SK-N-SH (cell line): ENCODE measurements at places on chromosomes 11 and 22. TPM values are rescaled to one million over a fixed set of nuclear protein-coding genes. Genes with fewer than 3 reads are reported as not detected.
A peak's percentile ranks its signal among the peaks of the same experiment; 100 is the strongest.

GRCh38 chr11:1081601-1082311 is 7.1 kb downstream of the MUC2 start:
- H3K4me3 ChIP-seq: no peak overlapping the region
- no peak for DNase-seq
- H3K4me1 ChIP-seq: no peaks in the 10 kb centered on the region
- H3K27ac ChIP-seq: no peak overlapping the region
- H3K36me3 ChIP-seq: no peaks in the 10 kb centered on the region

DNA sequence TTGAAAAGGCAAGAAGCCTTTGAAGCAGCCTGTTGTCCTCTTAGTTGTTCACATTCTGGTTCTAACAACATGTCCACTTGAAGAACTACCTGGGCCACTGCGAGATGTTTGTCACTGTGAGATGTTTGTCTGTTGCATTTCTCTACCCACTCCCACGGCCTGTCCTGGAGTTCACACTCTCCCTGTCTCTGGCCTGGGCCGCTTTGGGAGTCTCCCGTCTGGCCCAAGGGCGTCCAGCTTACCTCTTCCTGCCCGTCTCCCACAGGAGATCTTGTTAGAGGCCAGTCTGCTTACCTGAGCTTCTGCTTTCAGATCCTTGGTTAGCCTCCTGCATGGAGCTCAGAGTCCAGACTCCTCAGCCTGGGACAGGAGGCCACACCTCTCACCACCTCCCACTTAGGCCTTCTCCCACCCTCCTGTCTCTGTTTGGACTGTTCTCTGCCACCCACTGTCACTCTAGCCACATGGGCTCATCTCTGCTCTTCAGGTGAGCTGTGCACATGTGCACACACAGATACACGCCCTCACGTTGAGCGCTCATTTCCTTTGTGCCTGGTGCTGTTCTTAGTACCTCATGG is 66.0 kb downstream of the TBC1D22A start:
- peak; percentile 3 for DNase-seq
- H3K27ac ChIP-seq: peak overlapping the region; percentile 95
- no peak overlapping the region for H3K4me3 ChIP-seq
- no peaks in the 10 kb centered on the region for H3K27me3 ChIP-seq

GRCh38 chr11:16811136-16812020 is 72.9 kb downstream of the C11orf58 start:
- no peaks in the 10 kb centered on the region for H3K36me3 ChIP-seq
- H3K4me1 ChIP-seq: 0 out of 2 replicates have a peak, but pooled peaks cover 8% of the 10 kb centered on the region
- no peak overlapping the region for H3K4me3 ChIP-seq
- H3K27me3 ChIP-seq: no peaks in the 10 kb centered on the region
- no peak overlapping the region for H3K27ac ChIP-seq
- DNase-seq: no peak

- DNase-seq: no peak
- H3K4me1 ChIP-seq: peaks cover 5% of the 10 kb centered on the region; the same call in 1 of the 2 replicates
- no peaks in the 10 kb centered on the region for H3K27me3 ChIP-seq
- no peak overlapping the region for H3K4me3 ChIP-seq
- no peaks in the 10 kb centered on the region for H3K36me3 ChIP-seq
Observed at GRCh38 chr11:76621868-76622267, 48.7 kb downstream of the LRRC32 start.

DNA sequence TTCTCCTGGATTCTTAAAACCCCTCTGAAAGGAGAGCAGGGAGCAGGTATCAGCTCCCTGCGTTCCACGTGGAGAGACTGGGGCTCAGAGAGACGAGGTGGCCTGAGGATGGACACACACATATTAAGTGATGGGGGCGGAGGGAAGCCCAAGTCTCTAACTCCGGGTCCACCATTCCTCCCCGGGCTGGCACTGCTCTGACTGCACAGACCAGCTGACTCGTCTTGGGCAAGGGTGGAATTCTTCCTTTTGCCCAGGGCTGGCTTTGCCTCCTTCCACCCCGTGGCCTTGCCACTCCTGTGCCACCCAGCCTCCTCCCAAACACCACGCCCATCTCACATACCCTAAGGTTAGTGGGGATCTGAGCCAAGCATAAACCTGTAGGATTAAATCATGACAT is 65.0 kb downstream of the BUD13 start:
- no peaks in the 10 kb centered on the region for H3K27me3 ChIP-seq
- no peaks in the 10 kb centered on the region for H3K4me1 ChIP-seq
- H3K36me3 ChIP-seq: no peaks in the 10 kb centered on the region
- DNase-seq: no peak
- H3K27ac ChIP-seq: no peak overlapping the region

- H3K27me3 ChIP-seq: no peaks in the 10 kb centered on the region
Observed at GRCh38 chr11:123122852-123123251, 60.9 kb upstream of the HSPA8 start.

DNA sequence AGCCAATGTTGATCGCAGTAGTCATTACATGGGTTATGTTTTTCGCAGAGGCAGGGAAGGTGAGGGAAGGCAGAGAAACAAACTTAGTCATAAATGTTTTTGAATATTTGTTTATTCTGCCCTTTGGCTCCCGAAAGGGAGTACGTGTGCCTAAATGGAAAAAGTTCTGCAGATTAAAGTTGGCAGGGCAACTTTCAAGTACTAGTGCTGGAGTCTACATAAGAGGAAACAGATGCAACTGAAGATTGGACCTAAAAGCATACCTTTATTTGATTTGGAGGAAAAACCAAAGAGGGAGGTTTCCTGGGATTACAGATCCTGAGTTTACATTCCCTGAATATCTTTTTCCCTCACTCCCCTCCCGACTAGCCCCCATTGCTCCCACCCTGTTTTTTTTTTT is 5.7 kb downstream of the HSD17B12 start:
- no peak overlapping the region for H3K4me3 ChIP-seq
- peaks cover 19% of the 10 kb centered on the region; the same call in 1 of the 2 replicates for H3K4me1 ChIP-seq
- no peaks in the 10 kb centered on the region for H3K27me3 ChIP-seq
- H3K27ac ChIP-seq: no peak overlapping the region
- H3K36me3 ChIP-seq: 0 out of 2 replicates have a peak, but pooled peaks cover 10% of the 10 kb centered on the region
- no peak for DNase-seq

SCO2 gene
- polyA plus RNA-seq: 3.2 and 4.0 TPM in 2 replicates

RNF141 gene
- 6.9 and 10.3 TPM in 2 replicates for polyA plus RNA-seq

EXPH5 gene
- polyA plus RNA-seq: 0.03 and 0.05 TPM in 2 replicates

SHANK2 gene
- under 0.01 and 0.03 TPM in 2 replicates for polyA plus RNA-seq
